Stimulated activated CD4-positive, alpha-beta T cell treated with anti-CD3 and anti-CD28 coated beads, Interleukin-2, amount 100 ng/mL, for 48 hours (primary cell): ENCODE measurements at places on chromosomes 1 and 21.

DNA sequence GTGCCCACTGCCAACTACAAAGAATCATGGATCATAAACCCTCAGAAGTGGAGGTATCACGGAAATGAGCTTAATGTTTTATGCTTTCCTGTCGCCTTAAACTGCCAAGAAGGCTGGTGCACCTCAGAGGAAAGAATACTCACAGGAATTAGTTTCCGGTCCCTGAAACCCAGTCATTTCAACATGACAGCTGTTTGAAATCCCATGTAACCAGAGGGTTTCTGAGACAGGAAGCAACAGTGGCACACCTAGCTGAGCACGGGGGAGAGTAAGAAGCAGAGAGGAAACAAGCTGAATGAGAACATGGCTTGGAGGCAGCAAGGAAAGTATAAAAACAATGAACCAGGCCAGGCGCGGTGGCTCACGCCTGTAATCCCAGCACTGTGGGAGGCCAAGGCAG, 3.9 kb downstream of the JAK1 start:
- no peak for DNase-seq

GRCh38 chr1:3257788-3258187, 188.8 kb downstream of the PRDM16 start:
- DNase-seq, result no peak

GRCh38 chr1:201697174-201697573, 131.8 kb upstream of the IPO9 start:
- DNase-seq, result no peak

GRCh38 chr1:32622806-32623681, 27.3 kb downstream of the ZBTB8OS start:
- no peak for DNase-seq

DNA sequence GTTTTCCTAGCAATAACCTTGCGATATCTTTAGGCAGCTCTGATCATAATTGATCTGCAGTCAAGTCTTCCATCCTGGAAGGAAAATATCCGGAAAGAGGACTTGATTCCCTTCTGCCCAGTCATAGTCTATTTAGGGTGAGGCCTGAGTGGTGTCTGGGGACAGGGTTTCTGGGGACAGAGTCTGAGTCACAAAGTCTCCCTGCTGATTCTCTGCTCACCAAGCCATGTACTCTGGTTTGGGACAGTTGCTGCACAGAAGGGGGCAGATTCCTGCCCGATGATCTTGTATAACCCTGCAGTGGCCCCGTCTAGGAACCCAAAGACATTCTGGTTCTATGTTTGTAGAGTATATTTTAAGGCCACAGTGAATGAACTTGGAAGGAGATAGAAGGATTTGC, 178.8 kb downstream of the KCNJ6 start:
- DNase-seq, result no peak

- DNase-seq, result no peak
Observed at GRCh38 chr1:59596956-59597355, 217.8 kb upstream of the HOOK1 start.

- no peak for DNase-seq
Observed at GRCh38 chr1:22868331-22868730, 104.3 kb downstream of the LACTBL1 start.

- no peak for DNase-seq
Observed at GRCh38 chr1:204598319-204598969, 82.2 kb downstream of the MDM4 start.

GRCh38 chr21:29657240-29657989, 282.4 kb downstream of the GRIK1 start:
- no peak for DNase-seq

DNA sequence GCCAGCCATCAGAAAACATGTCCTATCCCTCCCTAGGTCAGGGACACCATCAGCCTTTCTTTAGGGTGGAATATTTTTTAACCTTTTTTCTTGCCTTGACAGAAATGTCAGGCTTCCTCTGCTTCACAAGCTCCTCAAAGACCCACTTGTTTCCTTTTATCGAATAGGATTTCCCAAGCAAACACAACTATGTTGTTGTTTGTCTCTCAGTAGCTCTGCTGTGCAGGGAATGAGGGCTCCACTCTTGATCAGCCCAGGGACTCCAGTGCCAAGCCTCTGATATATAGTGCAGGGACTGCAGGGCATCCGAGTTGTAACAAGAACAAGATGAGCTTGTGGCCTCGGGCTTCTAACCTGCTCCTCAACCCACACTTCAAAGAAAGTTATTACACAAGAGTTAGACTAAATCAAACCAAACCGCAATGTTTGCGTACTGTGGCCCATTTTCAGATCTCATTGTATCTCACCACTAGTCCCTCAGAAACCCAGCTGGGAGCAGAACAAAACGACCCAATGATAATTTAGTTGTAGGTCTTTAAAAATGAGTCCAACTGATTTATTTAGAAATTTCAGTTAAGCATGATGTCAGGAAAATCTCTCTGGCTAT, 108.1 kb downstream of the ATG4C start:
- no peak for DNase-seq

DNA sequence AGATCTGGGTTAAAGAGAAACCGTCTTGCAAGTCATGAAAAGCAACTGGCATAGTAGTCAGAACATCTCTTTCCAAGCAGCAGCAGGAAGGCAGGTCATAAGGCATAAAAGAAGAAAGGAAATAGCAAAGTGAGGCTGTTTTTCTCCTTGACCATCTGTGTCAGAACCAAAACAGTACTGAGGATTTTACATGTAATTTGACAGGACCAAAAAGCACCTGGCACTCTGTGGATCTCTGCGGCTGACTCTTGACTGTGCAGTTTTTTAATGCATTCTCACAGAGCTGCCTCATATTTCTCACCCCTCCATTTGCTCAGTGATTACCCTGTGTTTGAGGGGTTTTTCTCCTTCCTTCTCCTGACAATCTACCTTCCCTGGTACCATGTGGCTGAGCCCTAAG, 17.7 kb downstream of the TBX15 start:
- DNase-seq, result no peak

DNA sequence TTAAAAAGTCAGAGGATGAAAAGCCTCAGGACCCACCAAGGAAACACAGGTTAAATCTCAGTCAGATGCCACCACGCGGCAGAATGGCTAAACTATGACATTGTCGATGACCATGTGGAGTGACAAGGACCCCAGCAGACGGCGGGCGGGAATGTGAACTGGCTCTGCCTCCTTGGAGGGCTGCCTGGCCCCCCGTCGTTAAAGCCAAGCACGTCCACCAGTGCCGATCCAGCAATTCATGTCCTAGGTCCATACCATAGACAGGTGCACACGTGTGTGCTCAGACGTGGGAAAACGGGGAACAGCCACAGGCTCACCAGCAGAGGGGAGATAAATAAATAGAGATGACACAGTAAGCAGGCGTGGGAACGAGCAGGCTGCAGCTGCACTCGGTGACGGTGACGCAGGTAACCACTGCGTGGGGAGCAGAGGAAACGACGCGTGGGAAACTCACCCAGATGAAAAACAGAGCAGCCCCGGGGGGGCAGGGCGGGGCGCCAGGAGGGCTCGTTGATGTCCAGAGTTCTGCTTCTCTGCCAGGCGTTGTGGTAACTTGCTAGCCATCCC, 28.3 kb upstream of the PCBP3 start:
- DNase-seq, result peak; percentile 63

GRCh38 chr1:224542783-224543440, 73.2 kb upstream of the CNIH3 start:
- peak; percentile 8 for DNase-seq

DNA sequence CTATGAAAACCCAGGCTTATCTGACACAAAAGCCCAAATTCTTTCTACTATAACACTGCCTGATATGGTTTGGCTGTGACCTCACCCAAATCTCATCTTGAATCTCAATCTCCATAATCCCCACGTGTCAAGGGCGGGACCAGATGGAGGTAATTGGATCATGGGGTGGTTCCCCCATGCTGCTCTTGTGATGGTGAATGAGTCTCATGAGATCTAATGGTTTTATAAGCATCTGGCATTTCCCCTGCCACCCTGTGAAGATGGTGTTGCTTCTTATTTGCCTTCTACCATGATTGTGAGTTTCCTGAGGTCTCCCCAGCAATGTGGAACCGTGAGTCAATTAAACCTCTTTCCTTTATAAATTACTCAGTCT, 123.3 kb upstream of the USP24 start:
- DNase-seq, result no peak

GRCh38 chr1:76278711-76279100, 204.2 kb downstream of the ST6GALNAC3 start:
- DNase-seq, result no peak

DNA sequence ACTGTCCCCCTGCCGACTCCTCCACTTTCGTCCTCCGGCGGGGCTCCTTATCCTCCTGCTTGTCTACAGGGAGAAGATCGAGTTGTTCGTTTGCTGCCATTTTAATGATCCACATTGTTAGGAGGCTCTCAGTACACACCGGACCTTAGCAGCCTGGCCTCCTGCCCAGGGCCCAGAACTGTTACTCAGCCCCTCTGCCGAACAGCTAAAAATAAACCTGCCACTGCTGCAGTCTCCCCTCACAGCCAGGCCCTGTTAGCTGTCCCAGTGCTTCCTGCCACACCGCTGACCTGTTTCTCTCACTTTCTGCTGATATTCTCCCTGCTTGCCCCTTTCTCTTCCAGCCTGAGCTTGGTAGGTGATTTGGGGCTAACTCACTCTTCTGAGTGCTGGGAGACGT, 8.3 kb downstream of the MAPKAPK2 start:
- no peak for DNase-seq

GRCh38 chr1:236021424-236022135, 43.3 kb downstream of the NID1 start:
- DNase-seq, result no peak

DNA sequence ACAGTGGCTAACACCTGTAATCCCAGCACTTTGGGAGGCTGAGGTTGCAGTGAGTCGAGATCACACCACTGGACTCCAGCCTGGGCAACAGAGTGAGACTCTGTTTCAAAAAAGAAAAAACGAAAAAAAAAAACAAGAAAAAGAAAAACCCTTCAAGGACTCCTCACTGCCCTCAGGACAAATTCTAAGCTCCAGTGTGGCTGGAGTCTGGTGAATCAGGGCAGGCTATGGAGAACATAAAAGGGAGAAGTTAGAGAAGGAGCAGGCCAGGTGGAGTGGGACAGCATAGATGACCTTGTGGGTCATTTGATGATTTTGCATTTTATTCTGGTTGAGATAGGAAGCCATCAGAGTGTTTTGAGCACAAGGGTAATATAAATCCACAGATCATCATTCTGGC, 12.5 kb upstream of the UAP1 start:
- no peak for DNase-seq

DNA sequence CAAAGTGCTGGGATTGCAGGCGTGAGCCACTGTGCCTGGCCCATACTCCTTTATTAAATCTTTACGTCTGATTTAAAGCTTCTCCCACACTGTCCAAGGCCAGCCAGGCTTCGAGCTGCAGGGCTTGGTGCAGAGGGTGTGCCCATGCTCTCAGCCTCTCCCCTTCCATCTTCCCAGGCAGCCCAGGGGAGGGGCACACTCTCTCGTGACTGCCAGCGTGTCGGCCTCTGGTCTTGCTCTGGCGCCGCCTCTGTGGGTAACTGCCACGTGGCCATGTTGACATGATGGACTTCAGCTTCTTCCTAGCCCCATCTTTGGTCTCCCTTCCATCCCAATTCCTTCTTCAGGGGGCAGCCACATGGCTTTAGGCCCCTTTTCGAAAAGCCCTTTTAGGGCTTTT, 4.7 kb downstream of the GPR137B start:
- no peak for DNase-seq

DNA sequence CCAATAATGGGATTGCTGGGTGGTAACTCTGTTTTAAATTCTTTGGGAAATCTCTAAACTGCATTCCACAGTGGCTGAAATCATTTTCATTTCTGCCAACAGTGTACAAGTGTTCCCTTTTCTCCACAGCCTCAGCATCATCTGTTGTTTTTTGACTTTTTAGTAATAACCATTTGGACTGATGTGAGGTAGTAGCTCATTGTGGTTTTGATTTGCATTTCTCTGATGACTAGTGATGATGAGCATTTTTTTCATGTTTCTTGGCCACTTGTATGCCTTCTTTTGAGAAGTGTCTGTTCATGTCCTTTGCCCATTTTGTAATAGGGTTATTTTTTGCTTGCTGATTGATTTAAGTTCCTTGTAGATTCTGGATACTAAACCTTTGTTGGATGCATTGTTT, 131.9 kb upstream of the B3GALT2 start:
- no peak for DNase-seq

GRCh38 chr21:37827913-37828312, 88.3 kb downstream of the KCNJ6 start:
- no peak for DNase-seq

DNA sequence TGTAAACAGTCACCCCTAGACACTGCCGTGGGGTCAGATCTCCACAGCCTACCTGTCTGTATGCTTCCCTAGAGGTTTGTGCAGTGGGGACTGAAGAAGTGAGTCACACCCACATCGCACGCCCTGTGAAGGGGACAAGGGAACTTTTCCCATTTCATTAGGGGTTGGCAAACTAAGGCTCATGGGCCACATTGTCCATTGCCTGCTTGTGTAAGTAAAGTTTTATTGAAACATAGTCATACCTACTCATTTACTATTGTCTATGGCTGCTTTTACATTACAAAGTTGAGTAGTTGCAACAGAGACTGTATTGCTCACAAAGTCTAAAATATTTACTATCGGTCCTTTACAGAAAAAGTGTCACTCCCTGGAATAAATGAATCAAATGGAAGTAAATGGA, 2.5 kb upstream of the FGGY start:
- no peak for DNase-seq

DNA sequence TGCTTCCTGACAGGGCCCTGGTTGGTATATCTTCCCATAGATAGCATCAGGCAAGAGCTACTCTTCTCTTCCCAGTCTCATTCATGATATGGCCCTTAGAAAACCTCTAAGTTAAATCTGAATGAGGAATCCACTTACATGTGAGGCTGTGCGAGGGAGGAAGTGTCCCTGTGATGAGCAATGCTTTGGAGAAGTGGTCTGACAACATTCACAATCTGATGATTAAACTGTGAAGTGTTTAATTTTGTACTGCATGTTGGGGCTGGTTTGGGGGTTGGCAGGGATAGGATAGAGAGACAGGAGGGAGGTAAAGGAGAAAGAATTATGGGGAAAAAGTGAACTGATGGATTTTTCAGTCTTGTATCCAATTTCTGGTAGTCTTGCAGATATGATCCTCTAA, 421.2 kb upstream of the DAB1 start:
- no peak for DNase-seq

- no peak for DNase-seq
Observed at GRCh38 chr1:164756741-164757140, 197.8 kb downstream of the PBX1 start.

GRCh38 chr1:7117399-7118281, 332.4 kb downstream of the CAMTA1 start:
- DNase-seq, result no peak

DNA sequence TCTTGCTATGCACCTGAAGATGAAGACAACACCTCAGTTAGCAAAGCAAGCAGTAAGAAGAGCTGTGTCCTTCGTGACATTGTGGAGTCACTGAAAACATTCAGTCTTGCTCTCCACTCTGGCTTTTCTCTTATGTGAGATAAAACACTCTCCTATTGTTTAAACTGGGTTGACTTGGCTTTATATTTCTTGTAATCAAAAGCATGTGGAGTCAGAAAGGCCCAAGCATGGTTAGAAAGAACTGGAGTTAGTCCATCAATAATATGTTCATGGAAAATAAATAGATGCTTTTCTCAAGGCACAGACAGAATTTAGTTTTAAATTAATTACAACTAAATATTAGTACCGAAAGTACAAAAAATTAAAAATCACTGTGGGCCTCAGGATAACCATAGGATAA, 61.7 kb downstream of the UBE2U start:
- no peak for DNase-seq

- DNase-seq, result no peak
Observed at GRCh38 chr1:238331557-238331956, 440.8 kb upstream of the ZP4 start.
